Activated CD4-positive, alpha-beta T cell treated with anti-CD3 and anti-CD28 coated beads, Interleukin-2, amount 10 ng/mL, durations not matched to agents 7 days and 5 days (primary cell): ENCODE measurements at places on chromosomes 3 and 15.

DNA sequence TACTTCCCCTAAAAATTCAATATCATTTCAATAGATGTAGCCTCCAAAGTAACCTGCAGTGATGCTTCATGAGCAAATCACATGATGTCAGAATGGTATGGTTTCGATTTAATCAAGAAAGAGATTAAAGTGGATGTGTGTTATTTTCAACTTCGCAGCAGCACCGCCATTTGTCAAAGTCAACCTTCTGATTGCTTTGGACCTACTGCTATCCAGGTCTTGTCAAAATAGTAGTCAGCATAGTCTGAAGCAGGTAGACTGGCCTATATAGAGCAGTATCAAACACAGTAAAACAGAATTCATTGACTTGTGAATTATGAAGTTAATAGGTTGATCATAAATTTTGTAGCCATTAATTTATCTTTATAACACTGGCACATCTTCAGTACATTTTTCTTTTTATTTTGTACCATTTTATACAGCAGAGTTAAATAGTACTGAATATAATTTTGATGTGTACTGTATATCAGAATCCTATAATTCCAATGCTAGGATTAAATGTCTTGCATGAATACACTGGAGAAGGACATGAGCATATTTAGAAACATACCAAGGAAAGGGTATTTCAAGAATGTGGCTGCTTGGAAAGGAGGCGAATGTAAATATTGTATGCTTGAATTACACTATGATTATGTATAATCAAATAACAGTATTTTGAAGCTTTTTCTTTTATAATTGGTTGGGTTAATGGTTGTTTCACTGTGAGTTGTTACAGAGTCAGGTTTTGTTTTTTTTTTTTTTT lies 79.6 kb downstream of the CDIN1 start:
- DNase-seq, result no peak

DNA sequence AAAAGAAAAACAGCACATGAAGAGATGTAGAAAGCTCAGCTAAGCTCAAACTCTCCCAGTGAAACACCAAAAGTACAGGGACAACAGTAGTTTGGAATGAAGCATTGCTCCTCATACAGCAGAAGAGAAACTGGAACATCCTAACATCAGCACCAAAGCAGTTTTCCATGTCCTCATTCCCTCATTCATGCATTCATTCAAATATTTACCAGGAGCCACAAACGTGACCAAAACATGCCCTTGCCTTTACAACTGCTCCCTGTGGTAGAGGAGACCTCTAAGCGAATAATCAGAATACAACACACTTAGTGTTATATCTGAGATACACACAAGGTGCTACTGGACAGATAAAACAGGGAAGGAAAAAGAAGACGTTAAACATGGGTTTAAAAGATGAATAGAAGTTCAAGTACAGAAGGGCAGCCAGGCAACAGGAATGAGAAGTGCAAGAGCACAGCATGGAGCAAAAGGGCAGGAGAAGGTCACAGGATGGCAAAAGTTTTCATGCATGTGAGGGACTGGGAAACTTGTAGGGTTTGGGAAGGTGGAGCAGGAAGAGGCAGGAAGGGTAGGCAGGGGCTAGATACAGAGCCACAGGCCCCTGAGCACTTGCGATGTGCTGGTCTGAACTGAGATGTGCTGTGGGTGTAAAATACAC lies 58.5 kb upstream of the LMCD1 start:
- DNase-seq, result no peak

DNA sequence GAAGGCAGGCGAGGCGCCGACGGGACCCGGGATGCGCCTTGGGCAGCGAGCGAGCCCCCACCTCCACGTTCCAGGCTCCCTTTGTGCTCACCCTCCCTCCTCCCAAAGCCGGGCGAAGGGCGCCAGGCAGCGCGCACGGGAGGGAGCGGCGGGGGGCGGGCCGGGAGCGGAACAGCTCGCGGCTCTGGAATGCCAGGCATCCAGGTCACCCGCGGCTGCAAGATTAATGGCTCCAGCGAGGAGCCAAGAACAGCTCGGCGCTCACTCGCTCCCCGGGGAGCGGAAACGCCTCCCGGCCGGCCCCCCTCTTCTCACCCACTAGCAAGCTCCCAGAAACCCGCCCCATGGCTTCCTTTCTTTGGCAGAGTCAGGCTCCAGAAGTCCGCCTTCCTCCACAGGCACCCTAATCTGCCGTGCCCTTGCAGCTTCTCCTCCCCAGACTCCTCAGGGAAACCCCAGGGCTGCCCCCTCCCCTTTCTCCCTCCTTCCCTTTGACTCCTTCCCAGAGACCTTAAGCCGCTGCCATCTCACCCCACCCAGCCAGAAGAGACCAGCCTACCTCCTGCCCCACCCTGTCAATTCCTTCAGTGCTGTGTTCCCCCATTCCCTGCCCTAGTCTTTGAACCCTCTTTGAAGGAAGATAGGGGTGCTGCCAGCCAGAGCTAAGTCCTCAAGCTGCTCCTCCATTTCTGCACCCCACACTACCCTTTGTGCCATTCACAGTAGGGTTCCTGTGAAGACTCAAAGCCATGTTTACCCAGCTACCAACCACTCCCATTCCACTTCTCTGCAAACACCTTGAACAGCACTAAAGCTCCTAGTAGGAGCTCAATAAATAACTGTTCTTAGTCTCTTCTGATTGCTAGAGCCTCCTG lies 9.9 kb downstream of the AMOTL2 start:
- DNase-seq, result peak; percentile 33

DNA sequence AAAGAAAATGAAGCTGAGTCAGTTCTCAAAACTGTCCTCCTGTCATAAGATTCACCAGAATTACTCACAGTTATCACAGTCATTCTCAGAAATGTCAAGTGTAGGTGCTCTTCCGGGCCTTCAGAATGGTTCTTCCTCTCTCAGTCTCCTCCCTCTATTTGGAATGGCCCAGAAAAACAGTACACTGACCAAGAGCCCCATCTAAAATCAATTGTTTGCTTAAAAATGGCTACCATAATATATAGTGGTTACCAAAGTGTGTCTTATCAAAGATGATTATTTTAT lies 99.8 kb downstream of the MECOM start:
- DNase-seq, result no peak

GRCh38 chr15:40242601-40243000 lies 3.7 kb downstream of the PAK6 start:
- DNase-seq, result no peak

DNA sequence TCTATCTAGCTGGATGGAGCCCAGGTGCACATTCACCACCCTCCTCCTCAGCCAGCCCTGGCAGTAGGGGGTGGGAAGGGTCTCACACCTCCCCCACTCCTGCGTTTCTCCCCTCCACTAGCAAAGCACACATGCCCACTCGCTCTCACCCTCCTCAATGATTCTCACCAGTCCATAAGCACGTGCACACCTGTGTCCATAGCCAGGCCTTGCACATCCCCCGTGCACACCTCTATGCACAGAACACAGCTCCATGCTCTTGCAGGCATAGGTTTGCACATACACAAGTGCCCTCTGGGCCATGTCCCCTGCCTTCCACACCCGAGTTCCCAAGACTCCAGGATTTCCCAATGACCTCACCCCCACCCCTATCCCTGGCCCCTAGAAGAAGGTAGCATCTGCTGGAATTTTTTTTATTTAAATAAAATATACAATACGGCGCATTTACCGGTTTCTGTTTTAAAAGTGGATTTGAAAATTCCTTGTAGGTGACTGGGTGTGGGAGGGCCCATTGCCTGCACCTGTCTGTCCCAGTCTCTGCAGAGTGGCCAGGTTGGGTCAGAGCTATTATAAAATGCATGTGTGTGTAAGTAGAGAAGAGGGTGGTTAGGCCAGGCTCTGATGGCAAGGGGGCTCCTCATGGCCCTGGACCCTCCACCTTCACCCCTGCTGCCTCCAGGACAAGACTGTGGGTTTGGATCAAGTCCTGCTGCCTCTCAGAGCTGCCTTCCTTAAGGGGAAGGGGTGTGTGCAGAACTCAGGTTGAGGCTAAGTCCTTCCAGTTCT lies 49.1 kb downstream of the HCN4 start:
- no peak for DNase-seq

- no peak for DNase-seq
These were observed 69.6 kb upstream of the RASGRF1 start for GRCh38 chr15:79160211-79160610.

GRCh38 chr15:98560338-98560737 lies 88.0 kb upstream of the IGF1R start:
- DNase-seq, result no peak

DNA sequence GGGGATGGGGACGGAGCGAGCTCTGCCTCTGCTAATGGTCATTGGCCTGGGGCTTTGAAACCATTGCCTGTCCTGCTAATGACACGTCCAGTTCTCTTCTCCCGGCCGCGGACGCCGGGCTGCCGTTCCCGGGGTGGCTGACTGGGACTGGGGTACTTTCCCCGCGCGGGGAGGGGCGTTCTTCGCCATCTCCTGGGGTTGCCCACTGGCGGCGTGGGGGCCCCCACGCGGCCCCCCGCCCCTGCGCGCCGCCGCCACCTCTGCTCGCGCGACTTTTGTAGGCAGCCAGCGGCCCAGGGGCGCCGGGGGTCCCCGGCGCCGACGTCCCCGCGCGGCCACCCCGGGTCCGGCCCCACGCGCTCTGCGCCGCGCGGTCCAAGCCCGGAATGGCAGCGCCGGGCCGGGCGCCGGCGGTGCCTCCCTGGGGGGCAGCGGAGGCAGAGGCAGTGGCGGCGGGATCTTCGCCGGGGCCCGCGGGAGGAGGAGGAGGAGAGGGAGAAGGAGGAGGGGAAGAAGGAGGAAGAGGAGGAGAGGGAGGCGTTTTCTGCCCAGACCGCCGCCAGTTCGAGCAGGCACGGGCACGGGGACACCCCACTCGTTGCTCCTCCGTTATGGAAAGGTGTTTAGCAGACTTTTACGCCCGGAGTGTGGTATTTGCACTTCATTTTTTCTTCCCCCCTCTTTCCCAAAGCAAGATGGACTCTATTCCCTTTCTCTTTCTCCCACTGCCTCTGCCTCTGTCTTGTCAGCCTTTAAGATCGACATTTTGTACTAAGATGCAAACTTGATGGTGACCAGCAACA lies 2.3 kb downstream of the BBX start:
- peak; percentile 40 for DNase-seq

- DNase-seq, result no peak
These were observed 22.5 kb upstream of the ANXA2 start for GRCh38 chr15:60420203-60420716.

DNA sequence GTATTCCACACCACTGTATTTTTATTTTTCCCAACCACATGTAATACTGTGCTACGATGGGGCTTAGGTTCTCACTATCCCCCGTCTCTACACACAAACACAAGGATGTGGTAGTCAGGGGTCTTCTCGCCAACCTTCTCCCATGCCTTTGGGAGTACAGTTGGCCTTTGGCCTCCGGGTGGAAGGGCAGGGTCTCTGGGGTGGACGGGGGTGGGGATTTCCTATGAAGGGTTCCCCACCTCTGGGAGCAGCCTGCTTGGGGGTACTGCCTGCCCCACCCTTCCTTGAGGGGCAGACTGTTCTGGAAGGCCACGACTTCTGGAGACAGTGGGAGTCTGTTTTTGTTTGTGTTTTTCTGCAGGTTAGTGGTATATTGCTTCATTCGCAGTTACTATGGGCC lies 21.3 kb upstream of the RAD18 start:
- DNase-seq, result no peak

GRCh38 chr3:181699171-181699903 lies 12.4 kb upstream of the SOX2 start:
- no peak for DNase-seq

- DNase-seq, result no peak
These were observed 460.0 kb downstream of the PDCD6IP start for GRCh38 chr3:34258271-34258998.

- peak; percentile 49 for DNase-seq
These were observed 801 bp downstream of the ARHGAP31 start for GRCh38 chr3:119294696-119295671.
